ENCODE measurements at places on chromosomes 16 and 17. TPM values are rescaled to one million over a fixed set of nuclear protein-coding genes. Genes with fewer than 3 reads are reported as not detected.

OR3A3 gene
- not detected for total RNA-seq

CPHXL2 gene
- total RNA-seq: not detected

MYH1 gene
- total RNA-seq: not detected

ABCC12 gene
- total RNA-seq: 0.16 TPM

ZNF646 gene
- 25.4 TPM for total RNA-seq

GSDMA gene
- total RNA-seq: 146 TPM

PRSS21 gene
- 0.63 TPM for total RNA-seq

OR1A1 gene
- not detected for total RNA-seq

SLC47A1 gene
- 10.8 TPM for total RNA-seq

SLC5A10 gene
- total RNA-seq: 0.32 TPM

LGALS9C gene
- 0.30 TPM for total RNA-seq

MYH2 gene
- not detected for total RNA-seq

CHST4 gene
- total RNA-seq: not detected

ESRP2 gene
- total RNA-seq: 84.3 TPM

PPL gene
- total RNA-seq: 493 TPM

SECTM1 gene
- 14.9 TPM for total RNA-seq

FAM171A2 gene
- 0.95 TPM for total RNA-seq

TBC1D3C gene
- total RNA-seq: not detected

PER1 gene
- total RNA-seq: 197 TPM

WDR59 gene
- total RNA-seq: 55.9 TPM

MEIOB gene
- total RNA-seq: not detected

GAS2L2 gene
- total RNA-seq: not detected

All from lower leg skin (tissue), 4 donors.